Activated naive CD8-positive, alpha-beta T cell treated with anti-CD3 and anti-CD28 coated beads for 36 hours (primary cell): ENCODE measurements at places on chromosomes 1 and 21.

DNA sequence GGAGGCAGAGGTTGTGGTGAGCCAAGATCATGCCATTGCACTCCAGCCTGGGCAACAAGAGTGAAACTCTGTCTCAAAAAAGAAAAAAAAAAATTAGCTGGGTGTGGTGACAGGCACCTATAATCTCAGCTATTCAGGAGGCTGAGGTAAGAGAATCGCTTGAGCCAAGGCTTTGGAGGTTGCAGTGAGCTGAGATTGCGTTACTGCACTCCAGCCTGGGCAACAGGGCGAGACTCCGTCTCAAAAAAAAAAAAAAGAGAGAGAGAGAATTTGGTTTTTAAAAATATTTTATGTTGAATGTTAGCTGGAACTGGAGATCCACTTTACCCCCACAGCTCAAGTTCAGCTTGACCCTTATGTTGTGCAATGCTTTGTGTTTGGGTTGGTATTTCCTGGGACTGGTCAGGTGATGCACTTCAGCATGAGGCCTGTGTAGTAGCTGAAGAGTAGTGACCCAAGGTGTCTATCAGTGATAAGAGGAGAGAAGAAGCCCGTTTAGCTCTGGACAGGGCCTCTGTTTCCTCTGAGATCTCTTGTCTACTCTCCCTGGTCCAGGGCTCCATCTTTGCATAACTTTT, 36.8 kb upstream of the MACF1 start:
- no peak for DNase-seq

DNA sequence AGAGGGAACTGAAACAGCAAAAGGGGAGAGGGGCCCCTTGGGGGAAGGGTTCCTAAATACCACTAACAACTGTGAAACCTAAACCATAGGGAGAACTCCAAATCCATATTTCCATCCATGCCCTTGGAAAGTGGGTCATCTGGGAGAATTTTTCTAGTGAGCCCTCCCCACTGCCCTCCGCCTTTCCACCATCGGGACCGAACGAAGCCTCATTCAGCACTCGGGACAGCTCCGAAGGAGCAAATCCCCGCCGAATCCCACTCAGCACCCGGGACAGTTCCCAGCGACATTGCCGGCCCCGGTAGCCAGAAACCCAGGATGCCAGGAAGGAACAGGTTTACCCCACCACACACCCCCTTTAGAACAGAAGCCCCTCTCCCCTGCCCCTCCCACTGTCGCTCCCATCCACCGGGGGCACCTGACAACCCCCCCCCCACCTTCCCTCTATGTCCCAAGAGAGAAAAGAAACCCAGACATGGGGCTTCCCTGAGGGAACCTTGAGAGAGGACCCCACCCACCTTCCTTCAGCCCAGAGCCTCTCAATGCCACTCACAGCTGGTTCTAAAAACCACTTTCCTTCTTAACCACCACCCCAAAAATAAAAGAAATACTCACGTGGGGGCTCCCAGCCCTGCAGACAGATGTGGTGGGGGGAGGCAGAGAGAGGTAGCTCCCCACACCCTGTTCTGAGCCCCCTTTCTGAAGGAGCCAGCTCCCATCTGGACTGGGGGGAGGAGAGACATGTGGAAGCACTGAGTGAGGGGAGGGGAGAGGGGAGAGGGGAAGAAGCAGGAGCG, 4.5 kb downstream of the DLGAP3 start:
- DNase-seq = peak; percentile 68

DNA sequence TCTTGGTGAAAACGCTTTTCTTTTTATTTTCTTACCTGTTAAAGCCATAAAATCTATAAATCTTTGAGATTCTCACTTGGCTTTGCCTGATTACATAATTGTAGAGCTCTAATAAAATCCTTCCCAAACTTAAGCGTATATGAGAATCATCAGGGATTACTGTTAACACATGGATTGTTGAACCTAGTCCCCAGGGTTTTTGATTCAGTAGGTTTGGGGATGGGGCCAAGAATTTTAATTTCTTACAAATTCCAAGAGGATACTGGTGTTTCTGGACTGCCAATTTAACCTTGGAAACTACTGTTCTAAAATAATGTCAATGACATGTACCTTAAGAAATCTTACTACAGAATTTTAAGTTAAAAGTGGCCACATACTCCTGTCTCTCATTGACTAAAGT, 694.2 kb downstream of the BRINP3 start:
- no peak for DNase-seq

DNA sequence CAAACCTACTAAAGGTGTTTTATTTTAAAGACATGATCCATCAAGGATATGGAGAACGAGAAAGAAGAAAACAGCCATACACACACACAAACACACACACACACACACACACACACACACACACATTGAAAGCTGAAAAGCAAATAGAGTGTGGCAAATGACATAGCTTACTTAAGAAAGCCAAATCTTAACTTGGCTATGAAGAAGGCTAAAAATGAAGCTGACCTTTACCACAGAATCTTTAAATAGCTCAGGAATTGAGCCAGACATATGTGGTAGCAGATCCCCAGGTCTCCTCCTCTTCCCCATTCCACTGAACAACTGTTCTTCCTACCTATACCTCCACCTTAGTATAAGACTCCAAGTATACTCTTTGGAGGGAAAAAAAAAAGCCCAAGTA, 185.6 kb downstream of the CLEC20A start:
- DNase-seq = no peak

DNA sequence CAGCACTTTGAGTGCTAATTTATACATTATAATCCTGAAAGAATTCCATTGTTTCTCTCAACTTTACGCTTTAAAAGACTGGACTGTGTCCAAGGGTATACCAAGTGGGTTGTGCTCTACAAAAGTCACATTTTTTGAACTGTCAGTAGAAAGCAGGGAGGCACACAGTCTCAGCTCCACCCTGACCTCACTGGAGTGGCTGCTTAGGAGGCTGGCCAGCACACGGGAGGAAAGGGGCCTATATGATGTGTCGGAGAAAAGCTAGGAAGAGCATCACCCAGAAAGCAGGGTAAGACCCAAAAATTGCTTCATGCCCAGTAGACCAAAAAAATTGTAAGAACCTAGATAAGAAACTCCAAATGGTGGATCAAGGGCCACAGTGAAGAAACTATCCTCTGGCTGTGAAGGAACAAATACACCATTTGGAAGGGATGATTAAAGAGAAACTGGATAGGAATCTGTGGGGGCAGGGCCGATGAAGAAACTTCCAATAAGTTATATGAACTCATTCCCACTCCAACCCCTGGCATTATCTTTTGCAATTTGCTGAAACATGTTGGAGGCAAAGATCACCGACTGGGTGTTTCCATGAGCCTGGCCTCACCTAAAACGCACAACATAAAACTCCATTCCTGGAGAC, 1.9 kb downstream of the S100A10 start:
- no peak for DNase-seq

DNA sequence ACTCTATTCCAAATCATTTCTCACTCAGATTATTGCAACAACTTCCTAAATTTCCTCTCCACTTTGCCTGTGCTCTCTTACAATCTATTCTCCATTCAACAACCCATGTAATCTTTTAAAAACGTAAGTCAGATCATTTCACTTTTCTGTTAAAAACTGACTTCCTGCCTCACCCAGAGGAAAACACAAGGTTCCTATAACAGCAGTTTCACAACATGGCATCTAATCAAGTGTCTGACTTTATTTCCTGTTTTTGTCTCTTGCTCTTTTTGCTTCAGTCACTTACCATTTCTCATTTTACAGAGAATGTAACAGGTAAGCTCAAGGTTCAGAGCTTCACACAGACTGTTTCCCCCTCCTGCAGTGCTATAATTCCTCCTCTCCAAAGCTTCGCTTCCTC, 560.7 kb downstream of the LRRIQ3 start:
- DNase-seq = no peak

GRCh38 chr1:90732136-90732535, 15.0 kb upstream of the BARHL2 start:
- DNase-seq = no peak

DNA sequence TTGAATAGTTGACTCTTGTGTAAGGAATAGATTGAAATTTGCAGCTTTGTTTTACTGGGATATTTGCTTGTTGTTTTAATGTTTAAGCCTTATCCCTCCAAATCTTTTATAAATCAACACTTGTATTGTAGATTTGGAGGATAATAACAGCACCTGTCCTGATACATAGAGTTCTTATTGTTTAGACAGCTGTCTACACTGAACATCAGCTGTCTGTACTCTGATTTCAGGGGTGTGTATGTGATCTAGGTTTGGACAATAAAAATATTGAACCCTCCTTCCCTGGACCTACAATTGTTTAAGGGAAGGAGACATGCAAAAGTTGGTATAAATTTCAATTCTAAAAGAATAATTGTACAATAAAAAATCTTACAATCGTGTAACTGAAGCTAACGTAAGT, 48.3 kb upstream of the DPH5 start:
- DNase-seq = no peak

DNA sequence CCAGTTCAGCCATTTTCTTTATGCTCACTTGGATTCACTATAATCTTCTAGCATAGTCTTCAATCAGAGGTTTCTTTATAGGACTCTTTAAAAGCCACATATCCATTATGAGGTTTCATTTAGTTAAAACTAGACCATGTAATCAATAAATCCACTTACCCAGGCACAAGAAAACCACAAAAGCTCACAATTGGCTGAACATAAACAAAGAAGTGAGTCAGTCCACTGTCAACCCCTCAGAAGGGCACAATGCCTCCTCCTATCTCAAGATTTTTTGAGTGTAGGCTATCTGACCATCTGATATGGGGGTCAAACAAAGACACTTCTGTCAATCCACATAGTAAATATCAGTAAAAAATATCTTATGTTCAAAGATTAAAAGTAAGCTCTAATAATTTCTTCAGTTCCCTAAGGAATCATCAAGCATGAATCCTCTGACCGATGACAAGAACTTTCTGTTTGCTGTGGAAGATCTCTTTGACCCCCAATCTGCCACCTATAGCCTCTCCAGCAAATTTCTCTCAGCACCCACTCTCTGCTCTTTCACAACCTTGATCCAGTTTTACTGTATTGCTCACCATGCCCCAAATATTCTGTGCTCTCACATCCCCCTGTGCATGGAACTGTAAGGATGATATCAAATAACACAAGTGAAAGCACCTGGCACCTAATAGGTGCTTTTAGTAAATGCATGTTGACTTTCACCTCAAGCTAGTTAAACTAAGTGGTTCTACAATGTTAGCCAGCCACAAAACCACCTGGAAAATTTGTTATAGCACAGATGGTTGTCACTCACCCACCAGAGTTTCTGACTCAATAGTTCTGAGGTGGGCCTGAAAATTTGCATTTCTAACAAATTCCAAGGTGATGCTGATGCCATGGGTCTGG, 16.7 kb downstream of the RAB3B start:
- no peak for DNase-seq

DNA sequence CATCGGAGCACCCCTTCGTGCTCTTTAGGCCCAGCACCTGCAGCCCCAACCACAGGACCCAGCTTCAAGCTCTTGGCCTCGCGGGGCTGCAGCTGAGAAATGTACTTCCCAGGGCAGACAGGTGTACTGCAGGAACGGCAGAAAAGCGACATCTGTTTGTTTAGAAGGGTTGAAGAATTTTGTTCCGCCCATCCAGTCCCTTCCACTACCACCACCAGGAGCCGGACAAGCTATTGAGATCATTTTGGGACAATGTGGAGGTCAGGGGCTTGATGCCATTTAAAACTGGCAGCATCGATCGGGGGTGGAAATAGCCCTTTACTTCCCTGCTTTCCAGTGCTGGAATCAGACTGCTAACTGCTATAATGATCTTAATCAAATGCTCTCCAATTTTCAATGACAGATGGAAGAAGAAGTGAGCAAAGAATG, 1.7 kb downstream of the SERTAD4 start:
- no peak for DNase-seq

DNA sequence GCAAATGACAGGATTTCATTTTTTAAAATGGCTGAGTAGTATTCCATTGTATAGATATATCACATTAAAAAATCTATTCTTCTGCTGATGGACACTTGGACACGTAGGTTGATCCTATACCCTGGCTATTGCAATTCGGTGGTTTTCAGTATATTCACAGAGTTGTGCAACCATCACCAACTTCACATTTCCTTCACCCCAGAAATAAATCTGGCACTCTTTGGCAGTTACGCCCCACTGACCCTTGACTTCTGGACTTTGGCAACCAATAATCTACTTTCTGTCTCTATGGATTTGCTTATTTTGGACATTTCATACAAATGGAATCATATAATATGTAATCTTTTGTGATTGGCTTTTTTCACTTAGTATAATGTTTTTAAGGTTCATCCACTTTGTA, 35.9 kb downstream of the MAP3K7CL start:
- DNase-seq = no peak

DNA sequence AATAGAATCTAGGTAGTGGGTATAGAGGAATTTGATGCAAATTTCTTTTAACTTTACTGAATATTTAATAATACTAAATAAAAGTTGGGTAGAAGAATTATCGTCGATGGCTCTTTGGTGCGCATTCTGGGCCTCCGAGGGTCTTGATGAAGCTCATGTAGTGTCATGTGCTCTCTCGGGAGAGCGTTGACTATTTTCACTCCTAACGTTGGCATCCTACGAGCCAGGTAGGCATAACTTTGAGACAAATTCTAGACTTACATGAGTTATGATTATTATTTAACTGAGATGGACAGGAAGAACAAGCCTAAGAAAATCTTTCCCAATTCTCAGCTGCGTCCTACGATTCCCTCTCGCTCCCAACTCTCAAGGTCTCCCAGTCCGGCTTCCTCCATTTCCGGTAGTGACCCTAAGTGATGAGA, 550 bp upstream of the PCAT6 start:
- DNase-seq = no peak

GRCh38 chr1:202320081-202320405, 21.7 kb downstream of the UBE2T start:
- no peak for DNase-seq

- DNase-seq = peak; percentile 32
These were observed 801 bp downstream of the TRAF5 start for GRCh38 chr1:211327346-211327921.

DNA sequence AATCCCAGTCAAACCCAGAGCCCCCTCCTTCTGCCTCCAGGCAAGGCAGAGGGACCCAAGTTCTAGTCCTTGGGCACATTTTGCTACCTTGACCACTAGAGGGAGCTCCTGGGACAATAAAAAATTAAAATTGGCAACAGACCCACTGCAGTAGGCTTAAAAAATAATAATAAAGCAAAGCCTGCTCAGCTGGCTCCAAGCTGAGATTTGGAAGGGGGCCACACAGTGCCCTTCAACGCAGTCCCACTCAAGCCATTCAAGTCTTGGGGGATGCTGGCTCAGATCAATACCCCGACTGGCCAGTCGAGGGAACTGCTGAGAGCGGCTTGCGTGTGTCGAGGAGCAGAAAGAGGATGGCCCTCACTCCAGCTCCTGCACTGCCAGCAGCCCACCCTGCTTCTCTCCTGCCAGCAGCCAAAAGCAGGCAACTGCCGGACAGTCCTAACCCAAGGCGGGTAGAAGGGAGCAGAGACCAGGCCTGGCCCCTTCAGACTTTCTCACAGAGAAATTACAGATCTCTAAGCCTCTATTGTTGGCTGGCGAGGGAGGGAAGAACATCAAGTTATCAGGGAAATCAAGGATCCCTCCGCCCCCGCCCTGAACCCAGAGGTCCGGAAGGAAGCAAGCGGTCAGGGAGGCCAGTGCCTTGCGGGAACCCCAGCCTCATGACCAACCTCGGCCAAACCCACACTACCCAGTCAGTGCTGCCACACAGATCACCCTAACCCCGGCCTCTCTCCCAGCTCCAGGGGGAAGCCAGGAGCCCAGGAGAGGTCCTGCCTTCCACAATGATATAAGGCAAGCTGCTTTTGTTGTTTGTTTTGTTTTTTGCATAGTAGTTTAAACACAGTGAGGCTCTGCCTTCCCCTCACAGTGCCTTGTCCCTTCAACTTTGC, 4.9 kb upstream of the ALDH4A1 start:
- peak; percentile 33 for DNase-seq

GRCh38 chr1:42936309-42937078, 22.2 kb downstream of the SLC2A1 start:
- DNase-seq = no peak

GRCh38 chr1:226589008-226589733, 40.6 kb downstream of the STUM start:
- no peak for DNase-seq
